ENCODE measurements at places on chromosomes 5 and 9.

DNA sequence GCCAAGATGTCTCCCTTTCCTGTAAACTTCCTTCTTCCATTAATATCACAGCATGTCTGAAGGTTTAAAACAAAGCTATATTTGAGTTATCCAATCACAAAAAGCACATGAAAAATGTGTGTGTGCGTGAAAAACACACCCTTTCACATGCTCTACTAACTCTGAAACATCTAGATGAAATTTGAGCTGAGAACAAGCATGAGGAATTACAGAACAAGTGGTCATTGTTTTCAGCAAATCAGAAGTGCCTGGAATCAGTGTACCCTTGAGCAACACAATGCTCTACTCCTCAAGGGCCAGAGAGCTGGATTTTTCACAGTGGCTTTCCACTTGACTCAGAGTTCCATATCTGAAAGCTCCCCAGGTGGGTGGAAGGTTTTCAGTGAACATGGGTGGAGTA is 255.9 kb downstream of the PSAT1 start:
- no peak for DNase-seq

DNA sequence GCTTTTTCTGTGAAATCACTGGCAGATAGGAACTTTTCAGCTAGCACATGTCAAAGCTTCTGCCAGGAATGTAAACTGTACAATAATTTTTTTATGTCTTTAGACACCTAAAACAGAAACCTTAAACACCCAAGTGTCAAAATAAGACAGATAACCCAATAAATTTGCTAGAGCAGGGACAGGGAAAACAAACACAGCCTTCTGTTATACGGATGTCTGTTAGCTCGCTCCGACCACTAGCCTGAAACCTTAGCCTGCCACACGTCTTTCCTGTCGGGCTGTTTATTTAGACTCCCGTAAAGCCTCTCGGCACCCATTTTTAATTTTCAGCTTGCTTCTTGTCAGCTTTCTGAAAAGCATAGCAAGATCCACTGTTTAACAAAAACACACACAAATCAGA is 355.4 kb upstream of the SLC24A2 start:
- DNase-seq: no peak

GRCh38 chr5:21823588-21823987 is 1029.6 kb downstream of the CDH12 start:
- DNase-seq: no peak

DNA sequence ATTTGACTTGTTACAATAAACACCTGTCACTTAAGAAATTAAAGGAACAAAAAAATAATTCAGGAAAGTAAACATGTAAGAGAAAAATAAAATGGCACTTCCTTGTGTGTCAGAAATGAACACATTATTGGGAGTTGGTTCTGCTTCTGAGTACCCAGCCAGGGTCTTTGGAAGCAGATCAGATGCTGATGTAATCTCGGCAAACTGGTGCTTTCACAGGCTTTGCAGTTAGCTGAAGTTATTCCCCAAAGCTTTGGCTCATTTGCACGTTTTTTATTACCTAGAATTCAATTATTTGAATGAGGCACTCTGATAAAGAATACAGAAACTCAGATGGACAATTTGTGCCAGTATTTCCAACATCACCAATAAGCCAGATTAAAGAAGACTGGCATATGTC is 10.9 kb downstream of the CDH18 start:
- no peak for DNase-seq

GRCh38 chr5:11904265-11904906 is at the start of gene CTNND2:
TSS of gene CTNND2 (minus strand) at chr5:11904446. CDS start at chr5:11903853, 593 bp downstream.
- DNase-seq: peak; percentile 71

- no peak for DNase-seq
Observed at GRCh38 chr9:17936365-17936764, 357.5 kb downstream of the SH3GL2 start.

GRCh38 chr9:12908895-12909294 is 134.1 kb downstream of the LURAP1L start:
- no peak for DNase-seq

DNA sequence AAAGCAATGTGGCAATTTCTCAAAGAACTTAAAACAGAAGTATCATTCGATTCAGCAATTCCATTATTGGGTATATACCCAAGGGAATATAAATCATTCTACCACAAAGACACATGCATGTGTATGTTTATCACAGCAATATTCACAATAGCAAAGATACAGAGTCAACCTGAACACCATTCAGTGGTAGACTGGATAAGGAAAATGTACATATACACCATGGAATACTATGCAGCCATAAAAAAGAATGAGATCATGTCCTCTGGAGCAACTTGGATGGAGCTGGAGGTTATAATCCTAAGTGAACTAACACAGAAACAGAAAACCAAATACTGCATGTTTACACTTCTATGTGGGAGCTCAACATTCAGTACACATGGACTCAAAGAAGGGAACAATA is 21.4 kb upstream of the FYB1 start:
- no peak for DNase-seq

DNA sequence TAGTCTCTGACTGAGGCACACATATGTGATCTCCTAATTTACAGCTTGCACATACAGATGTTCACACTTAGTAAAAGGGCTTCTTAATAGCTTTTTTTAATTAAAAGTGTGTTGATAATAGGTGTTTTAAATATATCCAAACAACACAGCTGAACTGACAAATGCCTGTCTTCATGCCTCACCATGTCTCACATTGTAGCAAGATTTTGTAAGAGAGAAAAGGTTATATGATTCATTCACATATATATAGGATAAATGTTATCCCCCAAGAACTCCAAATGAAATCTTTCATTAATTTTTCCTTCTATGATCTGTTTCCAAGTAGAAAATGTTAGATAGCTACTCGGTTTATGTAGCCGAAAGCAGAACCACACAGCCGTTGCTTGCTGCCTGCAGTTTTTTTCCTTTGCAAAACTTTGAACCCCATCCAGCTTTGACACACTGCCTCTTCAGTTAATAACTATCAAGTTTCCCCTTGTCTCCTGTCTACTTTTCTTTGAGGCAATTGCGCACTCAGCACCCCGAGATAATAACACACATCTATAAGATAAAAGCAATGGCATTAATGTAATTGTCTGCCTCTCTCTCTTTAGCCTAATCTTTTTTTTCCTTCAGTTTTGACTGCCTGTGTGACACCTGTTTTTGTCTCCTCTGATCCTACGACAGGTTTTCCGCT is 299.2 kb downstream of the BNC2 start:
- no peak for DNase-seq

- DNase-seq: no peak
Observed at GRCh38 chr9:136355616-136356557, 7.7 kb downstream of the DNLZ start.

GRCh38 chr9:120894321-120895148 is 17.5 kb upstream of the PHF19 start:
- peak; percentile 88 for DNase-seq

- DNase-seq: no peak
Observed at GRCh38 chr5:83839788-83840187, 119.1 kb upstream of the HAPLN1 start.

DNA sequence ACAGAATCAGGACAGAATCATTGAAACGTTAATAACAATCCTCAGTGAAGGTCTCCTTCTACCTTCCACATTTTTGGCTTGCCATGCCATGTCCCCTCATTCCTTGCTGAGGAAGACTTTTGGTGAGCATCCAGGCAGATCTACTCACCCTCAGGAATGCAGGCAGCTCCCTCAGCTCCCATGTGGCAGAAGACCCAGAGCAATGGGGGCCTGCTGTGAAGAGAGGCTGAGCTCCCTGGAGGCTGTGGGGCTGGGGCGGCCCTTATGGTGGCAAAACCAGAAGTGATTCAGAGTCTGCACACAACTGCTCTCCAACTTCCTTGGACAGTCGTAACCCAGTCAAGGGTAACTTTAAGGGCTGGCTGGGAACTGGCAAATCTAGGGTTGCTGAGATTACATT is 247.2 kb upstream of the EFNA5 start:
- no peak for DNase-seq

DNA sequence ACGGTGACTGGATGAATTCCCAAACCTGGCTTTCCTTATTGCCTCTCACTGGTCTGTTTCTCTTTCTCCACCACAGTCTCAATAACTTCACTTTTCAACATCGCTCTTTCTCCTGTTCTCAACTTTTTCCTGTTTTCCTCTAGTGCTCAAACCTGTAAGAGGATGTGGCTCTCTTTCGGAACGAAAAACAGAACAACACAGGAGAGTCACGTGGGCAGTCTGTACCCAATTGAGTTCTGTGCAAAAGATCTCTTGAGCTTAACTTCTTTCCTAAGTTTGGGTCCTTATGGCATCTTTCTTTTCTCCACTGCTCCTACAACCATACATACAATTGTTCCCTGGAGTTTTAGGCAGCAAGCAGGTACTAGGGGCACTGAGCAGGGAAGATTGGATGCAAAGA is 8.9 kb downstream of the HAVCR1 start:
- DNase-seq: no peak

- no peak for DNase-seq
Observed at GRCh38 chr5:148541054-148541835, 113.1 kb downstream of the HTR4 start.

DNA sequence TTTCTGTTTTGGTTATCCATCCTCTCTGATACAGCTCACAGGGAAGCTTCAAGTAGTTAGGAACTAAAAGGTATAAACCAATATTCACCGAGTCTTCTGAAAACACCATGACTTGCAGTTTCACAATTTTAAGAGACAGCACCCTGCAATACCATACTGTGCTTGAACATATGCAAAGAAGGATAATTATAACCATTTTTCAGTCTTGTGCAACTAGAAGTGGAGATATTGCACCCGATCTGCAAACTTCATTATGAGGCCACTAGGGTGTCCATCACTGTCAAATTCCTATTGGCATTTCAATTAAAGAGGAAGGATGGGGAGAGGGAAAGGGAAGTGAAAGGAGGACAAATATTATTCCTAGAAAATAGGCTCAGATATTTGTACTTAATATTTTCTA is 32.4 kb upstream of the CEP120 start:
- no peak for DNase-seq

DNA sequence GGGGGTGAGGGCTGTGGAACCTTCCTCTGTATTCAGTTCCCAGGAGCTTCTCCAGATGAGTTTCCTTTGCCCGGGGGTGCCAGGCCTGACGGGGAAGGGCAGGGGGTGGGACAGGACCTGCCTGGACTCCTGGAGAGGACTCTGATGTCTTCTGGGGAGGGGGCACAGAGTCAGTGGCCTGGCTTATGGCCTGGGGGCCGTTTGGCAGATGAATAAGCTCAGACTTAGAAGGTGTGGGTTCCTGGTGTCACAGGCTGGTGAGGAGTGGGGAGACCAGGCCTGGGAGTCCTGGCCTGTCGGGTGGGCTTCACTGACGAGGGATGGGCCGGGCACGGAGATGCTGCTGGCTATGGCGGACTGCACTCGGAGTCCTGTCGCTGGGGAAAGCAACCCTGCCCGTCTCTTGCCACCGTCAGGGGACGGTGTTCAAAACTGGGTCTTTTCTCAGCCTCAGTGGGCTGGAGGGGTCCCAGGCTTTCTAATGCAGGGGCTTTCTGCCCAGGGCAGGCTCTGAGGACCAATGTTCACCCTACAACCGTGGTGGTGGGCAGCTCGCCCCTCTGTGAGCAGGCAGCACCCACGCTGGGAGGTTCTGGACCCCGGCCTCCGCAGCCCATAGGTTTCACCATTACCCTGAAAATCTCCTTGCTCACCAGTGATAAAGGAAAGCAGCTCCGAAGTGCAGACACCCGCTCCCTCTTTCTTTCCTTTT is 16.2 kb downstream of the COL5A1 start:
- no peak for DNase-seq

DNA sequence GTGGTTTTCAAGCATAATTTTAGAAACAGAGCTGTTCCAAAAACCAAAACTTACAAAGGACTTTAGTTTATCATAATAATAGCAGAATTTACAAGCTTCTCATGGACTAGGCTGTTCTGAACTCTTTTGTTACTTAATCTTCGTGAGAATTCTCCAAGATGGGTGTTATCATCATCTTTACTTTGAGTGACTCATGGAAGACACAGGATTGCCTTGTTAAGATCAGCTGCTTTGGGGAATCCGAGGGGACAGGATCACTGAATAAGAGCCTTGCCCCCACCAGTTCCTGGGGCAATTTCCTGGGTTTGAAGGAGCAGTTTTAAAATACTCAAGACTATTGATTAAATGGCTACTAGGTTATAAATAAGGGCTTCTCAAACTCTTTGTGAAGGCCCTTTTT is 80.5 kb downstream of the CFAP90 start:
- no peak for DNase-seq
